ENCODE measurements at places on chromosomes 13 and 19.

DNA sequence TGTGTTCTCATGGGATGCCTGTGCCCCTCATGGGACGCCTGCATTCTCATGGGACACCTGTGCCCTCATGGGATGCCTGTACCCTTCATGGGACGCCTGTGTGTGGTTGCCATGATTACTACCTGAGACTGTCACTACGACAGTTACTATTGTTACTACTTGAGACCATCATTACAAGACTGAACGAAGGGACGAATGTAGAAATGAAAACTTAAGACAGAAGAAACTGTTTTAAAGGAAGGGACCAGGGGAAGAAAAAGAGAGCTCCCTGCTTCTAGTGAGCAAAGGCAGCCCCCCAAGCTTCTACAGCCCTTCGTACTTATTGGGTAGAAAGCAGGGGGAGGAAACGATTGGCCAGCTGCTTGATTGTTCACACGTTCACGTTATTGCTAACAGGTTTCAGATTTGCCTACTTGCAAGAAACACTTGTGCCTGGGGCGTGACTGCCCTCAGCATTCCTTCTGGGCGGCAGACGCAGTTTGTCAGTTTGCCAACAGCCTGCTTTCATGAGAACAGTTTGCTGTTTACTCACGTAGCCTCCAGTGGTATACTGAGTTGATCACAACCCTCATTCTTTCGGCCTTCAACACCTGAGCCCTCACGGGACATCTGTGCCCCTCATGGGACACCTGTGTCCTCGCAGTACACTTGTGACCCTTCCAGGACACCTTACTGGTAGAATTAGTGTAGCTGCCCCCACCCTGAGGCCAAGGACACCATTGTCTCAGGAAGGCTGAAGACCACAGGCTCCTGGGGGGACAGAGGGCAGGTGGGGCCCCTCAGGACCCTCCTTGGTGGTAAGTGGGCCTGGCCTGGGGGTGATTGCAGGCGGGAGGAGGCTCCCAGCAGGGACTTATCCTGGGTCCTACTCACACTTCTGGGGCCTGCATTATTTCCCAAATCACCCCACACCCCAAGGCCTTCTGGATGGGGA is 2.5 kb upstream of the S1PR4 start:
- no peak for DNase-seq

DNA sequence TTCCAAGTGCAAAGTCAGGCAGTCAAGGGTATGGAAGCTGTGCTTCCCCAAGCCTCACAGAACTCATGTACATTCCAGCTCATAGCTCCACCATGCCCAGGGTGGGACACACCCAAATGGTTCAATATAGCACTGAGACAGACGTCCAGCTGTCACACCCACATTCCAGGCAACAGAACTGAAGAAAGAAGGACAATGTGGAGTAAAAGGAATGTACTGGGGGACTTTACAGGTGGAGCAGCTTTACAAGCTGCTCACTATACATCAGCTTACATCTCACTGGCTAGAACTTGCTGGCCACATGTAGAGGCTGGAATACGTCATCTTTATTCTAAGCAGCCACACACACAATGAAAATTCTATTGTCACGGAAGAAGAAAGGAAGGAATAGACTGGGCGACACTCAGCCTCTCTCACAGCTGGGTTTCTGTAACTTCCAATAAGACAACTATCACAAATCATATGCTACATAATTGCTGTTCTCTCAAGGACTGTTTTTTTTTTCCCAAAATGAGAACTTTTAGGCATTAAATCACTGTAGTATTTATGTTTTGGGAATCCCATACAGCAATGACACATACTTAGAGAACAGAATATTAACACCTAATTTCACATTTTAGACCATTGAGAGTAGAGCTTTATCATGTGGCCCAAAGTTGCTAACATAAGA is 86.1 kb downstream of the KLF12 start:
- DNase-seq = no peak

DNA sequence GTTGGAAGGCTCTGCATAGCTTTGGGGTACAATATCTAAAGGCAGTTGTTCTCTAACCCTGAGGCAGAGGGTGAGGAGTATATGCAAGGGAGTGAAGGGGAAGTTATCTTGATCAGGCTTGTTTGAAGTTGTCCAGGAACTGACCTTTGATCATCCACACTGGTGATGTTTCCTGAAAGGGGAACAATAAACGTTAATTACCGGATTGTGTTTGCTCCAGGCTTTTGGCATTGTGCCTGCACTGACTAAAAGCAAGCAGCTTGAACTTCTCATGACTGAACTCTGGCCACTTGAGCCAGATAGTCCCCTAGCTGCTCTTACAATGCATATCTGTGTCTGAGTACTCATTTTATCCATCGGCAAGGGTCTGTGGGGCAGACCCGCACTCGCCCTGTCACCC is 27.0 kb upstream of the ZNF726 start:
- no peak for DNase-seq

- DNase-seq = no peak
Measured at GRCh38 chr13:93794197-93794885, 567.7 kb downstream of the GPC6 start.

- no peak for DNase-seq
Measured at GRCh38 chr19:36524617-36525016, 3.5 kb downstream of the ZNF260 start.

DNA sequence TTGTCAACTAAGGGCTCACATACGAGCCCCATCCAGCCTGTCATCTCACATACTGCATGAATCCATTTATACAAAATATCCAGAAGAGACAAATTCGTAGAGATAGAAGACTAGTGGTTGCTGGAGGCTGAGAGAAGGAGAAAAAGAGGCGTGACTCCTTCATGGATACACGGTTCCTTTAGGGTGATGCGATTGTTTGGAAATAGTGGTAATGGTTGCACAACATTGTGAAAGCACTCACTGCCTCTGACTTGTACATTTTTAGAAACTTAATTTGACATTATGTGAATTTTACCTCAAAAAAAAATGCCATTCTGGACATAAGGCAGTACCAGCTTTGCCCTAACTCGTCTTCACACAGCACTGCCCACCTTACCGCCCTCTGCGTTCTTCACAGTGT is 27.3 kb downstream of the IGFL1 start:
- no peak for DNase-seq

DNA sequence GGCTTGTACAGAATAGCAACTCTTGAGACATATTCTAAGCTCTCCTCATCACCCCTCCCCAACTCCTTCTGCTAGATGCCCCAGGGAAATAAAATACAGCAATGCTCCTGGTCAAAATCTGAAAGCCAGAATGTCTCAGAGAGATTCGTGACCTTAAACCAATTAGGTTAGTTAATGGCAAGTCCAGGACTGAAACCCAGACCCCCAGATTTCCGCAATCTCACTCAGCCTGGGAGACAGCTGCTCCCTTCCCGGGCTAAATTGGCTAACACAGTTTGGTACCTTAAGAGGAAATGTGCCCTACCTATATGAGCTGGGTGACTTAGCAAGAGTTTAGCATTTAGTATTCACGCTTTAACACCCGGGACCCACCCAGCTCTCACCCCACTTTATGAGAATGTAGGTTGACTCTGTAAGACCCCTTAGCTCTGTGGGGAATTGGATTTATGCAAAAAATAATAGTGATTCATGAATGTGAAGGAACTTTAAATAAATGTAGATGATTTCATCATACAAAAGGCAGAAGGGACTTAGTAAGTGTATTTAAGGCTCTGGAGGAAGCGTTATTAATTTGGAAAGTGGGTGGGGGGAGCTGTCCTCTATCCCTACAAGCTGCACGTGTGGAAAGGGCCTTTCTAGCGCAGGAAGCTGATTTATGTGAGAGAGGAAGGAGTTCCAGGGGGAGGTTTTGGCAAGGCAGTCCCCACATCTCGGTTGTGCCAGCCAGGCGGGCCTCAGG is 1.1 kb downstream of the DLEU7 start:
- DNase-seq = no peak

GRCh38 chr19:10251792-10252694 is at the start of gene MRPL4:
TSS of gene MRPL4 (plus strand) at chr19:10252214. CDS start at chr19:10252254, 40 bp downstream.
- peak; percentile 80 for DNase-seq

GRCh38 chr13:106530171-106530851 is 5.2 kb downstream of the EFNB2 start:
- no peak for DNase-seq

- no peak for DNase-seq
Measured at GRCh38 chr13:46543287-46543686, 9.7 kb upstream of the LRCH1 start.

DNA sequence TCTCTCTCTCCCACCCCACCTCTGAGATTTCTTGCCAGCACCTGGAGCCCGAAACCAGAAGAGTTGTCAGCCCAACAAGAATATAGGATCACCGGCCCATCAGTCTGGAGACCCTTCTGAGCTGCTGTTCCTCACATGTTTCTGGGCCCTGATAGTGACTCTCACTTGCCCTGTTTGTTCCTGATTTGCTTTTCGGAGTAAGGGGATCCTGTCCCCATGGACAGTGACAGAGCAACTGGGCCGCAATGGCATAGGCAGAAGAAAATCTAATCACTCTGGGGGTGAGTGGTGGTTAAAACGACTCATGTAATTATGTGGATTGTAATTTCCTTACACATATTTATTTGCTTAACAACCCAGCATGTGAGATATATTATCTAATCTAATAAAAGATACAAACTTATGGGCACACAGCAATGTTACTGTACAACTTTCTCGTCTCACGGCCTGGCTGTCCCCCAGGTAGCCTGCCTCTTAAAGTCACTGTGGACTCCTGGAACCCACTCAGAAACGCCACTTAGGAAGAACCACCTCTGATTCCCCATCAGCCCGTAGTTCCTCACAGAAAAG is 663 bp upstream of the SMAD9 start:
- no peak for DNase-seq

DNA sequence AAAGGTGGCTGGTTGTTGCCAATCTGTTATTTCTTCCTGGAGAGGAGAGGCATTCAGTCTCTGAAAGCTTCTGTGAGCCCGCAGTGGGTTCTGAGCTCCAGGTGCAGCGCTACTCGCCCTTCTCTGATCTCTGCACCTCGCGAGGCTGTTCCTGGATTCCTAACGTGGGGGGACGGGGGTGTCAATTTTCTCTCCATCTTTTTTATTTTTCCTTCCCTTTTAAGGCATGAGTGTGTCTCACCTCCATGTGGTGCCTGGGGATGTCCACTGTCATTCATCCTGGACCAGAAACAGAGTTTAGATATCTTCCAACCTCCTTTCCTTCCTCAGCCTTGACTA is 626 bp downstream of the ZNF233 start:
- no peak for DNase-seq

- DNase-seq = no peak
Measured at GRCh38 chr19:35539314-35539713, 6.1 kb downstream of the GAPDHS start.

DNA sequence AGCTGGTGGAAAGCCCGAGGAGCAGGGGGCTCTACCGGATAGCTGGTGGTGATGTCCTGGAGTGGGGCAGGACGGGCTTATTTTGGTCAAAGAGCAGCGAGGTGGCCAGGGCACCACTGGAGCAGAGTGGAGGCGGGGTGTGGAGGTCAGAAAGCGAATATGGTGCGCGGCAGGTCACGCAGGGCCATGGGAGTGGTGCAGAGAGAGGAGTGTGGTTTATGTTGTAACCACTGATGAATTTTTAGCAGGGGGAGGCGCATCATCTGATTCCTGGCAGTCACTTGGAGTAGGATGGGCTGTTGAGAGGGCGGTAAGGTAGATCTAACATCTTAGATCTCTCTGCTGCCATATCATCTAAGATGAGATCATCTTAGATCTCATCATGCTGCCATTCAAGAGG is 1.4 kb upstream of the ZNF414 start:
- DNase-seq = no peak

GRCh38 chr13:101144808-101145419 is 271.4 kb downstream of the NALCN start:
- peak; percentile 30 for DNase-seq

DNA sequence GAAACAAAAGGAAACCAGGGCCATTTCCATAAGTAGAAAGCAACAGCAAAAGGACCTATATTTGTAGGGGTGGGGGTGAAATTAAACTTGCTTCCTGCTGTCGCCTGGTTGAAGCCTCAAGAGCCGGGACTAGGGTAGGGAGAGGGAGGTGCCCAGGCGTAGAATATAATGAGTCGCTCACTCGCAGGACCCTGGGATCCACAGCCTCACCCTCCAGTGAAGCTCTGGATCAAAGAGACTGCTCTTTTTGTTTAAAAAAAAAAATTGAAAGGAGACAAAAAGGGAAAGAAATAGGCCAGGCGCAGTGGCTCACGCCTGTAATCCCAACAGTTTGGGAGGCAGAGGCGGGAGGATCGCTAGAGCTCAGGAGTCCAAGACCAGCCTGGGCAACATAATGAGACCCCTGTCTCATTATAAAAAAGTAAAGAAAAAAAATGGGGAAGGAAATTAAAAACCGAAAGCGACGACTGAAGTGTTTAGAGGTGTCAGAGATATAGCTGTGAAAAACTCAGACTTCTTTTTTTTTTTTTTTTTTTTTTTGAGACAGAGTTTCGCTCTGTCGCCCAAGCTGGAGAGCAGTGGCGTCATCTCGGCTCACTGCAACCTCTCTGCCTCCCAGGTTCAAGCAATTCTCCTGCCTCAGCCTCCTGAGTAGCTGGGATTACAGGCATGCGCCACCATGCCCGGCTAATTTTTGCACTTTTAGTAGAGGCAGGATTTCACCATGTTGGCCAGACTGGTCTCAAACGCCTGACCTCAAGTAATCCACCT is 10.9 kb upstream of the ADGRE5 start:
- no peak for DNase-seq

GRCh38 chr13:27442797-27443196 is 7.6 kb downstream of the MTIF3 start:
- DNase-seq = no peak

- no peak for DNase-seq
Measured at GRCh38 chr19:307793-308420, 16.7 kb upstream of the PLPP2 start.

DNA sequence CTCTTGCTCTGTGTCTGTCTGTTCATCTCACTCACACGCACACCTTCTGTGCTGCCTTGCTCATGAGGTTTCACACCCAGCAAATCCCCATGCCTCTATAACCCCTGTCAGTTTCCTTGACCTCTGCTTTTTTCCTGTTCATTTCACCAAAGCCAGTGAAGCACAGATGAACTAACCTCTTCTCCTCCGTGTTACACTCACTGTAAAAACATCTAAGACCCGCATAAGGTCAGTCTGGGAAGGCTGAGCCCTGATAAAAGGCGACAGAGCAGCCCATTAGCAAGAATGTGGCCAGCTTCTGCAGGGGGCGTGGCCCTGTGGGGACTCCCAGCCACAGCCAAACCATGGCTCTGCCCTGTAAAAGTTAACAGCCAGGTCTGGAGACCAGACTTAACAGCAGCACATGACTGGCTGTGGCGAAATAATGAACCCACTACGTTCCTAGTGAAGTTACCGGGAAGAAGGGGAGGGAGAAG is 42.8 kb upstream of the NPAS1 start:
- DNase-seq = no peak

GRCh38 chr19:16244091-16244490 is 46.4 kb downstream of the AP1M1 start:
- DNase-seq = no peak

GRCh38 chr19:17471410-17472125 is 1.2 kb downstream of the SLC27A1 start:
- no peak for DNase-seq
